ENCODE measurements at places on chromosomes 16 and 17. TPM values are rescaled to one million over a fixed set of nuclear protein-coding genes. Genes with fewer than 3 reads are reported as not detected.

CCL5 gene
- 4.2 TPM for polyA plus RNA-seq

SLFN13 gene
- polyA plus RNA-seq = 3.1 TPM

- DNase-seq = peak; percentile 70
Observed at GRCh38 chr17:45948881-45949624, 50.0 kb upstream of the STH start.

GRCh38 chr17:44079877-44080821 is 9.6 kb downstream of the G6PC3 start:
- DNase-seq = no peak

DNA sequence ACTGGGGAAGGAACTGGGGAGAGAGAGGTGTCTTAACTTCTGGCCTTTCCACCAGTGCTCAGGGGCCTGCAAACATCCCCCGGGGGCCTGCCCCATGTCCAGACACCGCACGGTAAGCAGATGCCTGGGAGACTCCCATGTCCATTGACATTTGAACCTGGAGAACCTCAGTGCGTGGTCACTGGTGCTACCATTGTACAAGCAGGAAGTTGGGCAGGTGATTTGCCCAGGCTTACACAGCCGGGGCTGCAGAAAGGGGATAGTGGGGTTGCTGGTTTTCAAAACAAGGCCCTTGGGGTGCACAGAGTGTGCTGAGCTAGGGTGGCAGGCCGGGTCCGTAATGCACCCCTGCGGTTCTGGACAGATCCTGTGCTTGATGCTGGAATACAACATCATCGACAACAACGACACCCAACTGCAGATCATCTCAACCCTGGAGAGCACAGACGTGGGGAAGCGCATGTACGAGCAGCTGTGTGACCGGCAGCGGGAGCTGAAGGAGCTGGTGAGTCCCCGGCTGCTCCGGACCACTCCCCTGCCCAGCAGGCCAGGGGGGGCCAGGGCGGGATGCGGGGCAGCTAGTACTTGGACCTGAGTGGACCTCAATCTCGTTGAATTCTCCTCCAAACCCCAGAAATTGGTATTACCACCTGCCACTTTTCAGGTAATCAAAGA is 77.7 kb upstream of the PLCG2 start:
- no peak for DNase-seq

GRCh38 chr16:89918453-89919347 is at the start of gene MC1R:
Gene MC1R, plus strand, starts transcription at chr16:89918862. Its CDS starts 397 bp downstream, at chr16:89919259.
- peak; percentile 22 for DNase-seq

DNA sequence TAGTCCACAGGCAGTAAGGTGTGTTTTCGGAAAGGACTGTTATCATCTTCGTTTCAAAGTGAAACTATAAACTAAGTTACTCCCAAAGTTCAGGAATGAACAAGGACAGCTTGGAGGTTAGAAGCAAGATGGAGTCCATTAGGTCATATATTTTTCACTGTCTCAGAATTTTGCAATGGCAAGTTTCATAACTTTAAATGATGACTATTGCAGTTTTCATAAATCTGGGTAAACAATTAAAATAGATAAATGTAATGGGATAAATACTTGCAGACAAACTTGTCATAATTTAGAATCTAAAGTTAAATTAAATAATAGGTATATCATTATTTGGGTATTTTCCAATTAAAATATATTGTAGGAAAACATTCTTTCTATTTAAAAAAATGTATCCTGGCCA is 14.7 kb upstream of the TRIM25 start:
- DNase-seq = no peak
